Astrocyte (in vitro differentiated cells and primary cell): ENCODE measurements at places on chromosomes 4 and X.

- DNase-seq: no peak
These were observed 43.3 kb upstream of the MAGEA8 start for GRCh38 chrX:149837639-149838038.

DNA sequence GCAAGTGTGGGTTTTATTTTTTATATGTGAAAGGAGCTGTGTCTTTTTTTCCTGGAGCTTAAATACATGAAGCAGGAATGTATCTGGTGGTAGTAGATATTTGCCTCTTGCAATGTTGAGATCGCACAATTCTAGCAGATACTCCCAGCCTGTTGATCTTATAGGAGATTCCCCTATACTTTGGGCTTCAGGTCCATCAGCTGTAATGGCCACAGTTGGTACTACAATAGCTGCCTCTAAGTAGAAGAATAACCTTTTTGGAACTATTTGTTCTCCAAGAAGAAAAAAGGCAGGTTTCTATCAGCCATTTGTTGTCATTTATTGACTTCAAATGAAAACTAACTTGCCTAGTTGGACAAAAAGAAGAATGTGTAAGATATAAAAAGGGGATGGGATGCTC is 37.7 kb downstream of the LIMCH1 start:
- no peak for DNase-seq

- DNase-seq: peak; percentile 1
These were observed 82.6 kb upstream of the SLITRK2 start for GRCh38 chrX:145735036-145735435.

DNA sequence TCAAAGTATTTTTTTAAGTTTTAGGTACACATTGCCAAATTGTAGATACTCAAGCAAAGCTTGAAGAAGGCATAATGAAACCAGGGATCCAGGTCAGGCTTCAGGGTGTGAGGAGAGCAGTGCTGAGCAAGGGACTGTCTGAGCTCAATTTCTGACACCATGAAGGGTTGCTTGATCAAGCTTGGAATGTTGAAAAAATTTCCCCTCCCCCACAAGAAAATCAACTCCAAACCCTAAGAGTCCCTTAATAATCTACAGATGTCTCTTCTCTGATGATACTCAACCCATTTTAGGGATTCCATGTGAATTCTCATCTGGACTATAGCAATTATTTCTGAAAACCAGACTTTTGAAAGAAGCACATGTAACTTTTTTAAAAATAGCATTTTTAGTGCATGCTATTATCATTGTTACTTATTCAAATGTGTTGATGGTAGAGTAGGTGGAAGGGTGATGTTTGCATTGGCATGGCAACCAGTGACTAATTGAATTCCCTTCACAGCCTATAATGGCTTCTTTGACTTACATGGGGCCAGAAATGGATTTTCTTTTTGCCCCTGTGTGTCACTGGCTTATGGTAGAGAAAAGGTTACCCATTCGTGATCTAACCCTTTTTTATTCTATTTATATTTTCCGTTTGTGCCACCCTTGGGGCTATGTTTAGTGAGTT is 252.0 kb downstream of the FBXW7 start:
- peak; percentile 50 for DNase-seq

GRCh38 chrX:130654409-130654950 is 248.5 kb downstream of the ENOX2 start:
- DNase-seq: peak; percentile 18

DNA sequence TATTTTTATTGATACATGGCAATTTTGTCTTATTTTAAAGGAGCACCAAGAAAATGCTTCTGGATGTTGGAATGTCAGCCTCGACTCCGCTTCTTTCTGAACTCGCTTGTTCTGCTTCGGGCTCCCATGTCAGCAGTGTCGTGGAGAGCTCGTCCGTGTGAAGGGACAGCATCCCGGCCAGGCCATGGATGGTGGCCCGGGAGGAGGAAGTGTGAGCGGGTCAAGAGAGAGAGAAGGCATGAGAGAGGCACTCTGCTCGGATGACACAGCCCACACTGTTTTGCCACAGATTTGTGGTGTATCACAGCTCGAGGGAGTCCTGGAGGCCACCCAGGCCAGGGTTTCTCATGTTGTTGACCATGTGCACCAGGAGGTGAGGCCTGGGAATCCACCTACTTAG is 107.0 kb downstream of the TRAPPC11 start:
- no peak for DNase-seq

GRCh38 chrX:40010550-40011321 is 87.0 kb downstream of the BCOR start:
- no peak for DNase-seq

DNA sequence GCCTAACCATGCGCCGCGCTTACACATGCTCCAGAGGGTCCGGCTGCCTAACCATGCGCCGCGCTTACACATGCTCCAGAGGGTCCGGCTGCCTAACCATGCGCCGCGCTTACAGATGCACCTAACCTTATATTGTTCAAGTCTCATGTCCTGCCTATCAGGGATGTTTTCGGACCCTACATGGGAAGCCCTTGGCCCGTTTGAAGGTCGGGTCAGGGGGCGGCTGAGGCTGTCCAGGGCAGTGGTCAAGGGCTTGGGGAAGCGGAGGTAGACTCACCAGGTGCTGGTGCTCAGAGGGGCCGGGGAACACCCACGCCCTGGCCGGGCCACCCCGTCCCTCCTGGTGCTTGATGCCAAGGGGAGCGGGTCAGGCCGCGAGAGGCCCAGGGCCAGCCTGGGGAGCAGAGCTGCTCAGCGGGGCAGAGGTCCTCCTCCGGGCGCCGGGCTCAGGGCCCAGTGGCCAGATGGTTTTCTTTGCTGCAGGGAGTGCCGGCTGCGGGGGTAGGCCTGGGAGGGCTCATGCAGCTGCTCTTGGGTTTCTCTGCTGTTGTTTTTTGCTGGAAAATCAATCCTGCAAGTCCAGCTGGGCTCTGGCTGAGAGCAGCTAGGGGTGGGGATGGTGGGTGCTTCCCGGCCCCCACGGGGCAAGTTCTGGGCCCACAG is 35.4 kb upstream of the SPON2 start:
- peak; percentile 62 for DNase-seq

DNA sequence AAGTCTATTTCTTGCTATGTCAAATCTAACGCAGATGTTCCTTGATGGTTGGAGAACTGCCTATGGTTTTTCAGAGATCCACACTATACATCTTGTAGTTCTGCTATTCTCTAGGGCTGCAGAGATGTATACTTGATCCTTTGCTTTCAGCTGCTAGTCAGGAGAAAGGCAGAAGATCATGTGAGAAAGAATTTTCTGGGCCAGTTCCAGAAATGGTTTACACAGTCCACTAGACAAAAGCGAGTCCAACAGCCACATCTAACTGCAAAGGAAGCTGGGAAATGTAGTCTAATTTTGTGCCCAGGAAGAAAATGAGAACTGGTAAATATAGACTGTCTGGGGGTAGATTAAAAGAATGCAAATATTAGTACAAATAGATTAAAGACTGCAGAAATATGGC is 394.3 kb upstream of the SLIT2 start:
- DNase-seq: no peak

DNA sequence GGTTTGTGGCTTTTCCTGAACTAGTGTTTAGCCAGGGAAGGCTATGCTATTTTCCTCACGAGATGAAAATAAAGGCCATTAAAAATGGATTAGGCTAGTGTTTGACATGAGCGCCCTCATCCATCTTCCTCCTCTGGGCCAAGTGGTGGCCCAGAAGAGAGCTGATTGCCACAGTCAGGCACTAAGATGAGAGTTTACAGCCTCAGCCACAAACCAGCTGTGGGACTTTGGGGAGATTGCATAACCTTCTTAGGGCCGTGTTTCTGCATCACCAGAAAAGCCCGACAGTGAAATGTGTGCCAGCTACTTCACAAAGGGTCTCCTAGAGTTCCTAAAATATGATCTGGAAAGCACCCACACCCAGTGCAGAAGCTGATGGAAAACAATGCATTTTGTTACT is 42.3 kb upstream of the LNX1 start:
- no peak for DNase-seq

- no peak for DNase-seq
These were observed 7.8 kb downstream of the RXFP1 start for GRCh38 chr4:158529505-158529904.

GRCh38 chr4:82500435-82501153 is 61.2 kb downstream of the TMEM150C start:
- peak; percentile 36 for DNase-seq

DNA sequence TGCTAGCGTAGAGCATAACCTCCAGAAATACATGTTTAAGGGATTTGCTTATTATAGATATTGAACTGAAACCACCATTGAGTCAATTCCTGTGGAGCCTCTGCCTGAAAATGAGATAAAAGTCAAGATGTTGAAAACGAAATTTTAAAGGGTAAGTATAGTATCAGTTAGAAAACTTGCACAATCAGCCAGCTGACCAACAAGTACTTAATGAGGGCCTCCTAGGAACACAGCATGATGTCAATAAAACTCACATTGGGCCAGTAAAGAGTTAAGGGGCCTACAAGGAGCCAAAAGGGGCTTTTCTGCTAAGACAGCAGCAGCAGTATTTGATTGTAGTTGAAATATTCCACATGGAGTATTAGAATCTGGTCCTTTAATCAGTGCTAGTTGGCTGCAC is 314.1 kb upstream of the PPARGC1A start:
- no peak for DNase-seq

DNA sequence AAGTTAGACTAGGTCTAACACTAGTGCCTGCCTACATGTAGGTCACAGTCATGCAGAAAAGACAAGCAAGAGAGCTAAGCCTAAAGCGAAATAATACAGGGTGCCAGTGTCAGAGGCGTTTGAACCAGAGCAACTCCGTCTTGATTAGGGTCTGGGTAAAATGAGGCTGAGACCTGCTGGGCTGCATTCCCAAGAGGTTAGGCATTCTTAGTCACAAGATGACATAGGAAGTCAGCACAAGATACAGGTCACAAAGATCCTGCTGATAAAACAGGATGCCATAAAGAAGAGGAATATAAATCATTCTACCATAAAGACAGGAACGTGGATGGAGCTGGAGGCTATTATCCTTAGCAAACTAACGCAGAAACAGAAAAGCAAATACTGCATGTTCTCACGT is 120.9 kb downstream of the BEND2 start:
- no peak for DNase-seq

GRCh38 chr4:14233126-14233525 is 605.6 kb upstream of the BOD1L1 start:
- DNase-seq: no peak

GRCh38 chr4:123941306-123941705 is 544.7 kb downstream of the SPRY1 start:
- DNase-seq: peak; percentile 73

GRCh38 chrX:131301155-131301554 is 12.0 kb upstream of the IGSF1 start:
- DNase-seq: no peak

GRCh38 chr4:1375761-1376322 is 28.8 kb downstream of the UVSSA start:
- DNase-seq: no peak

GRCh38 chr4:14853176-14853943 is 148.9 kb upstream of the CPEB2 start:
- peak; percentile 95 for DNase-seq

DNA sequence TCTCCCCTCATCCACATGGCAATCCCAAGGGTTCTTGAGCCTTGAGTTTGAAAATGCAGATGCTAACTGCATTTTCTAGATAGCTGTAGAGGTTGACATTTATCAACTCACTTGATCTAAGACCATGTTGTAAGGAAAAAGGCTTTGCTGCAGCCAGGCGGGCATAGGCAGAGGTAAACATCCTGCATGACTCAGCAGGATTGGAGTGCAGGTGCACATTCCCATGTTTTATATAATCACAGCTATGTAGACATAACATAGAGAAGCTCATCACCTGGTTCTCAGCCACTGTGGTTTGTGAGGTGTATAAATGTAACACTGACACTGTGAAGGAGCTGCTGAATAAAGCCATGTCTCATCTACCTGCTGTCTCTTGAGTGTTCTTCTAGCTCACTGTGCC is 62.3 kb upstream of the PDE5A start:
- no peak for DNase-seq

GRCh38 chr4:80781431-80781830 is 249.1 kb upstream of the BMP3 start:
- DNase-seq: peak; percentile 7

- DNase-seq: no peak
These were observed 6.6 kb downstream of the MGST2 start for GRCh38 chr4:139672215-139672614.

DNA sequence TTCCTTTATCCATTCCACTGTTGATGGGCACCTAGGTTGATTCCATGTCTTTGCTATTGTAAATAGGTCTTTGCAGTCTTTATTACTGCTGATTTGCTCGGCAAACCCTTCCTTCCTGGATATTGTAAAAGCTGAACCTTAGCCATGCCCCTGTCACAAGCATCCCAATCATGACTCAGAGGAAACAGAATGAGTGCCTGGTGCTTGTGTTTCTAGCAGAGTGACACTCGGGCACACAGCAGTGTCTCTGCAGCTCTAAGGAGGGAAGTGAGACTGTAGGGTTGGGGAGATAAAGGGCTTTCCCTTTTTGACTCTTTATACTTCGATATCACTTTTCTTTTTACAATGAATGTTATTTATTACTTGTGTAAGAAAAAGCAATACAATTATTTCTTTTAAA is 83.3 kb downstream of the AKAP4 start:
- no peak for DNase-seq

GRCh38 chr4:18815081-18815778 is 793.7 kb upstream of the LCORL start:
- DNase-seq: no peak

GRCh38 chrX:6667048-6667768 is 132.3 kb upstream of the VCX3A start:
- DNase-seq: no peak

GRCh38 chr4:138958519-138958918 is 57.1 kb upstream of the NOCT start:
- DNase-seq: no peak

- DNase-seq: no peak
These were observed 15.7 kb downstream of the FHL1 start for GRCh38 chrX:136162827-136163570.

GRCh38 chrX:100643956-100644860 is at the start of gene SRPX2:
Gene SRPX2, plus strand, starts transcription at chrX:100644199. Its CDS starts 2,124 bp downstream, at chrX:100646323.
- peak; percentile 88 for DNase-seq

- DNase-seq: no peak
These were observed 539.6 kb downstream of the PDHA2 start for GRCh38 chr4:96379524-96379923.

DNA sequence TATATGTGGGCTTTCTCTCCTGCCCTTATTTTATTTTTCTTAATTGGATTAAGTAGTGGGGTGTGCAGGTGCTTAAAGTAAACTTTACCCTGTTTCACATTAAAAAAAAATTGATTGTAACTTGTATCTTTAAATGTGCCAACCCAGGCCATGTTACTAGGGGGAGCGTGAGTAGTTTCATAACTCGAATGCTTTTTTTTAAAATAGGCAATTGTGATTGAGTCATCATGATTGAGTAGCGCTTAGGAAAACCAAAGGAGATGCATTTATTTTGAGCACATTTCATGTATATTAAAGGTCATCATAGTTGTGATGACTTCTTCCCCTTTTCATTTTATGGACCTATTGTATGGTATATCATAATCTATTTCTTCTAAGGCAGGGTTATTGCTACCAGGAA is 32.2 kb downstream of the GPAT3 start:
- no peak for DNase-seq

GRCh38 chrX:148593987-148594386 is 93.6 kb downstream of the AFF2 start:
- DNase-seq: no peak
